ENCODE measurements at places on chromosomes 7 and 10.
A peak's percentile ranks its signal among the peaks of the same experiment; 100 is the strongest.

DNA sequence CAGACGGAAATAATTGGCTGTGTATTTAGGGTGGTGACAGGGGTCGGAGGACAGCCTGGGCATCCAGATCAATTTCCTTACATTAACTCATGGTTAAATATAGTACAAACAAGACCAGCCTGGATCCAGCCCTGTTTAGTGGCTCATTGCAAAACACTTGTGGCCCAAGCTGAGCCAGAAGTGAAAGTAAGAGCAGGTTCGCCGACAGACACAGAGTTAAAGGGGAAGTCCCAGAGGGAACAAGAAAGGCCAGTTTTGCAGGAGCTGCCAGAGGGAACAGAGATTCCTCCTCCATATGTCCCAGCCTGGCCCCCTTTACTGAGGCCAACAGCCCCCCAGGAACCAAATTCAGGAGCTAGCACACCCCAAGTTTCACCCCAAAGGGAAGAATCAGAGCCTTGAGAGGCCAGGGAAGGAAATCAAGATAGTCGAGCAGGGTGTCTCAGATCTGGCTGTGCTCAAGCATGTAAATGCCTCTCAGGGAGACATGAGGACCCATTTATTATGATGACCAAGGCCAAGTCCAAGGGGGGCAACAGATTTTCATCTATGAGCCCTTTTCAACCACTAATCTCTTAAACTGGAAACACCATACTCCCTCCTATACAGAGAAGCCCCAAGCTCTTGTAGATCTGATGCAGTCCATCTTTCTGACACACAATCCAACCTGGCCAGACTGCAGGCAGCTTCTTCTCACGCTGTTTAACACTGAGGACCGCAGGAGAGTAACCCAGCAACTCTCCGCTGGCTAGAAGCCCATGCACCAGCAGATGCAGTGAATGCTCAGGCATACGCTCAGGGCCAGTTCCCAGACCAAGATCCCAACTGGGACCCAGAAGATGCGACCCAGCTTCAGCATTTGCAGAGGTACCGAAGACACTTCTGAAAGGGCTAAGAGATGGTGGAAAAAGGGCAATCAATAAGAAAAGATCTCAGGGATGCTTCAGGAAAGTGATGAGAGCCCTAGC is 15.9 kb upstream of the ADCK2 start:
- DNase-seq, result peak; percentile 40

DNA sequence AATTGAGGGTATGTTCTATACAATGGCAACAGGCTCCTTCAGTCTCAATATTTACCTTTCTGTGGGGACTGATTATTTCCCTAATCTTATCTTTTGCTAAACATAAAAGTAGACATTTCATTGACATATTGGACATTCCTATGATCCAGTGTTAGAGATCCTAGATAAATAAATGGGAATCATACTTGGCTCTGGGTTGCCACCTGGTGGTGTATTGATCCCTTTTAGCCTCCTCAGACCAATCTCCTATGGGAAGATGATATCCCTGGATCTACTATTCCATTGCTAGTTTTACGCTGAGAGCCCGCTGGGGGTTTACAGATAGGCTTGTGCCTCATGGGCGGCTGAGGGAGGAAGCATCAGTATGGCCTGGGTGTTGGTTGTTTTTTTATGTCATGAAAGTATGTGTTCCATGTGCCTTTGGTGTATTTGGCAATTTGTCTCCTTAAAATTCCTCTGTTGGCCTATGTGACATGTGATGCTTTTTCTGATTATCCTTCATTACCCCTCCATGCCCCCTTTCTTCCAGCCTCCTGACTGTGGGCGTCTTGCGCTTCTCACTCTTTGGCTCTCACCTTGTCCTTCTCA is 18.8 kb downstream of the CELF2 start:
- DNase-seq, result no peak

DNA sequence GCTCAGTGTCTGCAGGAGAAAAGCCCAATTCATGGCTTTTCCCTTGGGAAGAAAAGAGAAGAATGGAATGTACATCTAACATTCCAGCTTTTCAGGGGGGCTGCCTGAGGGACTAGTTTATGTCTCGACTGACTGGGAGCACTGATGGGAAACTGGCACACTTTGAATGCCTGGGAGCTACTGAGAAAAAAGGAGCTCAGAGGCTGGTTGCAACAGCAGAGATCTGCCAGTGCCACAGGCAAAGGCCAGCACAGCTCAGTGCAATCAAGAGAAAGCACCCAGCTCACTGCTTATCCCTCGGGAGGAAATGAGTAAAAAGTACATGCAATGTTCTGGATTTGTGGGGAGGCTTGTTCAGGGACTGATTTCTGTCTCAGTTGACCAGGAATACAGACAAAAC is 226.2 kb downstream of the COBL start:
- no peak for DNase-seq

GRCh38 chr10:71727738-71728737 is 8.5 kb upstream of the C10orf105 start:
- DNase-seq, result peak; percentile 83

DNA sequence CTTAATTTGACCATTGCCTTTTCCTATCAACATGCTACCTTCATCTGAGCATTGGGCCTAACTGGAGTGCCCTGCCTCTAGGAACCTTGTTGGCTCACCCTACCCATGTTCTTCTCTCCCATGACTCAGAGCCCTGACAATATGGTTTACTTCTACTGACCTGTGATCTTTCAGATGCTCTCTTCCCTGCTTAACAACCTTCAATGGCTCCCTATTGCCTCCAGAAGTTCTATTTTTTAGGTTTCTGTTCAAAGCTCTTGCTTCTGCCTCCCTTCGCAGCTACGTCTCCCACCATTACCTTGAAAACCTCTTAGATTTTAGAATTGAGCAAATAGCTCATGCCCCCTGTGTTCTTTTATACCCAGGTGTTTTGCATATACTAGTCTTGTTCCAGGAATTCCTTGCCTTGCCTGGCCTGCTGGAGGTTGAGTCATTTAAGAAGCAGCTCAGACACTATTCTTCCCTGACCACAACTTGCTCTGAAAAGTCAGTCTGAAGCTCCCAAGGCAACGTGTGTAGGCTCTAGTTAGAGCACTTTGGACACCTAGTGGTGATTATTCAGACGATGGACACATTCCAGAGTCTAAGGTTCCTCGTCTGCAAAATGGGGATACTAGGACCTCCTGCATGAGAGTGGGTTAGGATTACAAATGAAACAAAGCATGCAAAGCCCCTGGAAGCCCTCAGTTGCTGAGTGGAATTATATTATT is 64.4 kb upstream of the EMX2 start:
- no peak for DNase-seq

GRCh38 chr7:118305671-118306070 is 81.2 kb downstream of the ANKRD7 start:
- DNase-seq, result no peak

DNA sequence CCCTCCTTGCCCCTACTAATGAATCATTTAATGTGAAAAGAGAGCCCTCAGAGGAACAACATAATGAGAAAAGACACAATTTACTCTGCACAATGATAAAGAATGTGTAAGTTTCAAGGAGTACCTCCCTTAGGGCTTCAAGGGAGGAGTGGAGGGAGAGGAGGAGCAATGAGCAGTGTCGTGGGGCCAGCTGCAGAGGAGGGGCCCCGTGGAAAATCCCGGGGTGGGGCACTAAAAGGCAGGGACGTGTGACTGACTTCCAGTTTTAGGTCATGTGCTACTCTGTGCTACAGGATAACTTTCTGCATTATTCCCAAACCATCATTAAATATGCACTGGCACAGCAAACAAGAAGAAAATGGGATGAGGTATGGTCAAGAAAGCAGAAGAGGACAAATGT is 108.1 kb downstream of the ANLN start:
- no peak for DNase-seq

- no peak for DNase-seq
Observed at GRCh38 chr10:132692311-132692710, 93.6 kb downstream of the NKX6-2 start.

DNA sequence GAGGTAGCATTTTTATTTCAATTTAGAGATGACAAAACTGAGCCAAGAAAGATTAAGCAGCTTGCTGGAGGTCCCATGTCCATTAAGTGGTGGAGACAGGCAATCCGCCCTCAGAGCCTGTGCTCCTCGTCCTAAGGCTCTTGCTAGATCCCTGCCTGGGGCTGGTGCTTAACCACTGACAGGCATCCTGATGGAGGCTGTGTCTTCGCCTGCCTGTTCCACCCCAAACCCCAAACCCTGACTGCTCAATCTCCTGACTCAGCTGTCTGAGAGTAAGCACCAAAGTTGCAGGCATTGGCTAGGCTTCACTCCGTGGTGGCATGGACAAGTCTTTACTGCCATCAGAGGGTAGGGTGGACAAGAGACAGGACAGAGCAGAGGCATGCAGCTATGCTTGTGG is 209.4 kb downstream of the POU6F2 start:
- DNase-seq, result no peak

DNA sequence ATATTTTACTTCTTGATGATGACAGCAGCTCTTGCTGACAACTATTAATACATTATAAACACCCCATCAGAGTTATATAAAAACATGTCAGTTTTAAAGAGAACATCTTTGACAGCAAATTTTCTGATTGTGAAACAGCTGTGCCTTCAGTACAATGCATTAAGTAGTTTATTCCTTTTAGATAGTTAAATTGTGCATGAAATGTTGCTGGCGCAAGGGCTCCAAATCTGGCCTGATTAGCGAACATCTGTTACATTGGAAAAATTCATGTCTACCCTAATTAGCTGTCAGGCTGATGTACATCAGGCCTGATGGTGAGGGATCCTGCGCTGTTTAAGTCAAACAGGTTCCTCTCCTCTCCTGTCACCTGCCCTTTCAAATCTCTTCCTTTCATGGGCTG is 171.9 kb upstream of the SP8 start:
- DNase-seq, result no peak

- no peak for DNase-seq
Observed at GRCh38 chr7:113752689-113753088, 166.1 kb downstream of the PPP1R3A start.

DNA sequence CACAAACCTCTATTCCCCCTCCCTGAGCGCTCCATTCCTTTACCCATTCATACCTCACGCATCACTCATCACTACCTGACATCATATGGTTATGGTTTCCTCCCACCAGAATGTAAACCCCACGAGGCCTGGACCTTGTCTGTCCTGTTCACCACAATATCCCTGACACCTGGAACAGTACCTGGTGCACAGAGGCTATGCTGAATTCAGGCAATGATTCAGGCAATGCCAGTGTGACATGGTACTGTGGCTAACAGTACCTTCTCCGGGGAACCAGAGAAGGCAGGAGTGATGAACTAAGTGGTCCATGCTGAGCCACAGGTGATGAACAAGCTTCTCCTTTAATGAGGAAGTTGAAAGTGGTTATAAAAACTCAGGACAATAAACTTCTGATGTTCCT is 202.5 kb upstream of the PLXNA4 start:
- no peak for DNase-seq

All from CD4-positive, alpha-beta T cell treated with Interleukin-6 at 100 ng/mL for 8 hours (primary cell).